ENCODE measurements at places on chromosomes 1 and 21. TPM values are rescaled to one million over a fixed set of nuclear protein-coding genes. Genes with fewer than 3 reads are reported as not detected.
A peak's percentile ranks its signal among the peaks of the same experiment; 100 is the strongest.

- no peaks in the 10 kb centered on the region for H3K27me3 ChIP-seq
- H3K4me3 ChIP-seq, result no peak overlapping the region
- no peak for DNase-seq
- no peaks in the 10 kb centered on the region for H3K4me1 ChIP-seq
Measured at GRCh38 chr1:192905049-192905448, 96.2 kb downstream of the RGS2 start.

DNA sequence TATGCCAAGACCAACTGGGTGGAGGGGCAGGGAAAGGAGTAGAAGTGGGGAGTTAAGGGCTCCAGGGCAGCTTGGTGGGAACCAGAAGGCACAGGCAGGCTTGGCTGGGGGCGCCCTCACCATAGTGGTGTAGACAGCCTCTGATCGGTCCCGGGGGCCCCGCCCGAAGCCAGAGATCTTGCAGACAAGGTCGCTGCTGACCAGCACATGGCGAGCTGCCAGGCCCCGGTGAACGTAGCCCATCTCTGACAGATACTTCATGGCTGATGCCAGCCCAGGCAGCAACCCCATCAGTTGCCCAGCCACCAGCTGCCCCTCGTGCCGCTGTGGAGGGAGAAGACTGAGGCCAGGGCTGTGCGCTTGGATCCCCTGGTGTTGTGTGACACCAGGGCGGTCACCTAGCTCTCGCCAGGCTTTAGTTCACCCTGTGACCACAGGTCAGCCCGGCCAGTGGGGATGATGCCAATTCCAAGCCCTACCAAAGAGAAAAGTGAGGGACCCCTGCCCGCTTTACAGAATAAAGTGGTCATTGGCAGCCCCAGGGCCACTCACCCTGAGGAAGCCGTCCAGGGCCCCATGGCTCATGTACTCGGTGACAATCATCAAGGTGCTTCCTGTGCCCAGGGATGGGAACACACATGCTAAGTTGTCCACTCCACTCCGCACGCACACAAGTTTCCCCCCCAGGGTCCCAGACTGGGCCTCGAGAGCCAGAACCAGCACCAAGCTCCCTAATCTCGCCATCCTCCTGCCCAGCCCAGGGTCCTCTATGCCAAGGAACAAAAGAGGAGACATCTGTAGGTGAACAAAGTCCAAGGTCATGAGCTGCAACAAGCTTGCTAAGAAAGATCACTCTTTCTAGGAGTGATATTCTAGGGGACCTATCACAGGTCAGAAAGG, 28.2 kb downstream of the CDCA8 start:
- no peak for DNase-seq
- no peak overlapping the region for H3K4me3 ChIP-seq
- peaks cover 22% of the 10 kb centered on the region for H3K27me3 ChIP-seq

DNA sequence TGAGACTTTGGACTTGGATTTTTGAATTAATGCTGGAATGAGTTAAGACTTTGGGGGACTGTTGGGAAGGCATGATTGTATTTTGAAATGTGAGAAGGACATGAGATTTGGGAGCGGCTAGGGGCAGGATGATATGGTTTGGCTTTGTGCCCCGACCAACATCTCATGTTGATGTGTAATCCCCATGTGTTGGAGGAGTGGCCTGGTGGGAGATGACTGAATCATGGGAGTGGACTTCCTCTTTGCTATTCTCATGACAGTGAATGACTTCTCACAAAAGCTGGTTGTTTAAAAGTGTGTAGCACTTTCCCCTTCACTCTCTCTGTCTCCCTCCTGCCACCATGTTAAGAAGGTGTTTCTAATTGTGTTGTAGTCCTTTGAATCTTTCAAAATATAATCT, 9.3 kb upstream of the PHGDH start:
- H3K4me3 ChIP-seq, result no peak overlapping the region
- peaks cover 12% of the 10 kb centered on the region for H3K27me3 ChIP-seq
- H3K27ac ChIP-seq, result no peak overlapping the region
- peak; percentile 83 for DNase-seq
- no peaks in the 10 kb centered on the region for H3K4me1 ChIP-seq

F3 gene
- total RNA-seq, result 102 TPM

DNA sequence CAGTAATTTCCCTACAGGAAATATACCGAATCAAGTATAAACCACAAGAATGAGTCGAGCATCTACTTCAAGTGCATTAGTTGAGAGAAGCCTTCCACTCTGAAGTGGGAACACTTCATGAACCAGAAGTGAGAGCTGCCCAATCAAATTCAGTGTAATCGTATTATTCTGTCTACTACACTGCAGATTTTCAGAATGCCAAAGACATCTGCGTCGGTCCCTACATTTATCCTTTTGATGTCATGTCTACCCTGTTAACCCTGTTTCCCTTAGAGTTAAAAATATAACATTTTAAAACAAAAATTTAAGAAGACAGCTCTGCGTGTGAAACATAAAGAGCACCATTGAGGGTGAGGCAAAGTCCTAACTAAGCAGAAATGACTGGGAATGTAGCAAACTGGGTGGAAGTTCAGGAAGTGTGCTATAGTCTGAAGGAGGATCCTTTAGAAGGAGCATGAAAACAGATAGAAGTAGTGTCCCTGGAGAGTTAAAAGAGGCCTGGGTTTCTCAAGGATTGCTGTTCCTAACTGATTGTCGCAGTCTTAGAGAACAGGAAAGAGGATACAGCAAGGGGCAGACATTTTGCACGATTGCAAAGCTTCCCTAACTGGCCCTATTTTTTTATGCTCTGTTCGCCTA, 291.2 kb downstream of the PTPRC start:
- peak overlapping the region; percentile 20 for H3K4me3 ChIP-seq
- peak overlapping the region; percentile 62 for H3K27ac ChIP-seq
- H3K36me3 ChIP-seq, result 0 out of 2 replicates have a peak, but pooled peaks cover 2% of the 10 kb centered on the region

- H3K36me3 ChIP-seq, result no peaks in the 10 kb centered on the region
- no peak for DNase-seq
- no peak overlapping the region for H3K27ac ChIP-seq
- no peak overlapping the region for H3K4me3 ChIP-seq
Measured at GRCh38 chr1:30123896-30124295, 599.5 kb downstream of the MATN1 start.

GRCh38 chr1:81998165-81998564, 197.4 kb downstream of the ADGRL2 start:
- no peaks in the 10 kb centered on the region for H3K4me1 ChIP-seq
- no peak for DNase-seq
- no peaks in the 10 kb centered on the region for H3K36me3 ChIP-seq
- H3K4me3 ChIP-seq, result no peak overlapping the region

LCE2A gene
- not detected for total RNA-seq

- peaks cover 2% of the 10 kb centered on the region for H3K36me3 ChIP-seq
- H3K4me1 ChIP-seq, result peaks cover 12% of the 10 kb centered on the region
- no peak for DNase-seq
- H3K27me3 ChIP-seq, result no peaks in the 10 kb centered on the region
Measured at GRCh38 chr1:111720274-111720976, 18.8 kb downstream of the INKA2 start.
